Cardiac muscle cell (in vitro differentiated cells and primary cell): ENCODE measurements at places on chromosomes 11 and 22. TPM values are rescaled to one million over a fixed set of nuclear protein-coding genes. Genes with fewer than 3 reads are reported as not detected.
A peak's percentile ranks its signal among the peaks of the same experiment; 100 is the strongest.

DNA sequence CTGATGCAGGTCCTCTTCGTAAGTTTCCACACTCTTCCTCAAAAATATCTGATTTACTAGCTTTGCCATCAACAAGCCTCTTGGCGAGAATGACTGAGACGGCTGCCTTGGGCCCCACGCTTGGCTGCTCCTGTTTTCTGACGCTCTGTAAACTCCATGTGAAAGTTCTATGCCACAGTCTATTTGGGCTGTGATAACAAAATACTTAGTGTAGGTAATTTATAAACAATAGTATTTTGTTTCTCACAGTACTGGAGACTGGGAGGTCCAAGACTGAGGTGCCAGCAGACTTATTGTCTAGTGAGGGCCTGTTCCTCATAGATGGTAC is 123.2 kb upstream of the SORL1-AS1 start:
- no peak for DNase-seq
- H3K4me3 ChIP-seq = no peak overlapping the region
- no peaks in the 10 kb centered on the region for H3K36me3 ChIP-seq
- no peaks in the 10 kb centered on the region for H3K27me3 ChIP-seq
- H3K4me1 ChIP-seq = no peaks in the 10 kb centered on the region

DNA sequence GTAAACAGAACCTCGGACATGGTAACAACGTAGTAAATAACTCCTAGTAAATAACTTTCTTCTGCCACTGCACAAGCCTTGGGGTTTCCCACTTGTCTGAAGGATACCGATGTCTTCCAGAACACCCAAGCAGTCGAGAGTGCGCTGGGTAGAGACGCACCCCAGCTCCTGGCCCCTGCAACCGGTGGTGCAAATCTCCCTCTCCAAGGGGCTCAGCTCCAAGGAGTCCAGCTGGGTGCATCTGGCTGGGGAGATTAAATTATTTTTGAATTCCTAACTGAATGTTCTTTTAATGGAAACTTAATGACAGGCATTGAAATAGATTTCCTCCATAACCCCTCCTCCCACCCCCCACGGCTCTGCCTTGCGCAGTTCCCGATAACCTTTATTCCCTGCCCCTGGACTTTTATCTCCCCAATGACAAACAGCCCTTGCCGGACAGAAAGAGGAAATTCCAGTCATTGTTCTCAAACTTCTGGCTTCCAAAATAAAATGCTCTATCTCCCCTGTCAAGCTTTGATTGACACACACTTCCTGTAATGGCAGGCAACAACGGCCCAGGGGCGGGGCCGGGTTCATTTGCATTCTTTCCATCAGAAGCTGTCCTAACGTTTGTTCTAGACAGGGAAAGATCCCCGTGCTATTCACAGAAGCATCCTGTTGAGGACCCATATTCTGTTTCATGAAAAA is 31.2 kb downstream of the KCNJ1 start:
- no peak overlapping the region for H3K27ac ChIP-seq
- H3K4me1 ChIP-seq = peaks cover 4% of the 10 kb centered on the region
- no peak for DNase-seq
- peaks cover 21% of the 10 kb centered on the region for H3K27me3 ChIP-seq

- H3K4me3 ChIP-seq = no peak overlapping the region
- peaks cover 5% of the 10 kb centered on the region for H3K27me3 ChIP-seq
- no peak overlapping the region for H3K27ac ChIP-seq
- H3K4me1 ChIP-seq = no peaks in the 10 kb centered on the region
- no peak for DNase-seq
These were observed 2.6 kb upstream of the VWCE start for GRCh38 chr11:61297746-61298145.

The PYGM gene
- total RNA-seq = 246 and 281 TPM in 2 replicates

GRCh38 chr11:83574519-83574918 is 288.4 kb upstream of the CCDC90B start:
- no peak overlapping the region for H3K4me3 ChIP-seq
- no peak overlapping the region for H3K27ac ChIP-seq
- no peak for DNase-seq
- no peaks in the 10 kb centered on the region for H3K36me3 ChIP-seq
- H3K4me1 ChIP-seq = no peaks in the 10 kb centered on the region
- H3K27me3 ChIP-seq = no peaks in the 10 kb centered on the region

- H3K4me3 ChIP-seq = peak overlapping the region; percentile 35
- H3K4me1 ChIP-seq = peaks cover 5% of the 10 kb centered on the region
- no peak overlapping the region for H3K27ac ChIP-seq
- peaks cover 3% of the 10 kb centered on the region for H3K36me3 ChIP-seq
These were observed 2.4 kb downstream of the IFITM10 start for GRCh38 chr11:1747753-1748635.

The MMP13 gene
- total RNA-seq = not detected in 2 replicates

DNA sequence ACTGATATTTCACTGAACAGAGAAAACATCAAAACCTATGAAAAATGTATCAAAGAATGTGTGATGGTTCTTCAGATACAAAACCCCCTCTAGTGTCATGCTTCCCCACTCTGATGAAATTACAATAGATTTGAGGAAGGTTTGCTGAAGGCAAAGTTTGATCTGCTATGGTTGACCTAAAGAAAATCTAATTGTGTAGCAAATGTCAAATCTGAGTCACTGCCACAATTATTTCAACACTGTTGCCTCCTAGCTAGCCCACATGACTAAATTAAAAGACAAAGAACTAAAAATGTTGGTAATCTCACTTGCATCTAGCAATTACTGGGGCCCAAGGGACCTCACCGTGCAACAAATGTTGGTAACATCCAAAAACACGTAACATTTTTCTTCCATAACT is 728.0 kb downstream of the DLG2 start:
- peaks cover 26% of the 10 kb centered on the region for H3K4me1 ChIP-seq
- H3K36me3 ChIP-seq = no peaks in the 10 kb centered on the region
- no peaks in the 10 kb centered on the region for H3K27me3 ChIP-seq
- no peak overlapping the region for H3K27ac ChIP-seq
- H3K4me3 ChIP-seq = no peak overlapping the region
- no peak for DNase-seq

GRCh38 chr22:49677495-49677889 is 150.2 kb downstream of the BRD1 start:
- peaks cover 54% of the 10 kb centered on the region for H3K27me3 ChIP-seq
- H3K36me3 ChIP-seq = no peaks in the 10 kb centered on the region
- no peaks in the 10 kb centered on the region for H3K4me1 ChIP-seq
- no peak overlapping the region for H3K4me3 ChIP-seq
- DNase-seq = no peak

The GUCY1A2 gene
- 1.1 and 2.5 TPM in 2 replicates for total RNA-seq

DNA sequence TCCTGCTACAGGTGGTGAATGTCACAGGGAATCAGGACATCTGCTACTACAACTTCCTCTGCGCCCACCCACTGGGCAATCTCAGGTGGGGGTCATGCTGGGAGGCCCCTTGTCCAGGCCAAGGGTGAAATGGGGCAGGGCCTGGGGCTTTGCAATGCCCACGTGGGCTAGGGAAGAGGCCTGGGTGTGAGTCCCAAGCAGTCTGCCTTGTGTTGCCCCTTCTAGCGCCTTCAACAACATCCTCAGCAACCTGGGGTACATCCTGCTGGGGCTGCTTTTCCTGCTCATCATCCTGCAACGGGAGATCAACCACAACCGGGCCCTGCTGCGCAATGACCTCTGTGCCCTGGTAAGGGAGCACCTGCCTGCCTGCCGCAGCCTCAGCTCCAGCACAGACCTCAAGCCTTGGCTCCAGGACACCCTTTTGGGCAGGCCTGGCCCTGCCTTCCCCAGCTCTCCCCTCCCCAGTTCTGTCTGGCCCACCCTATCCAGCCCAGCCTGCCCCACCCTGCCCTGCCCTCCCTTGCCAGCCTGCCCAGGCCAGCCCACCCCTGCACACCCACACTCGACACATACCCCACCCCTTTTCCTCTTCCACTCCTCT is 9.1 kb upstream of the TAGLN start:
- H3K4me1 ChIP-seq = no peaks in the 10 kb centered on the region
- H3K27ac ChIP-seq = no peak overlapping the region
- H3K27me3 ChIP-seq = no peaks in the 10 kb centered on the region
- H3K4me3 ChIP-seq = no peak overlapping the region

DNA sequence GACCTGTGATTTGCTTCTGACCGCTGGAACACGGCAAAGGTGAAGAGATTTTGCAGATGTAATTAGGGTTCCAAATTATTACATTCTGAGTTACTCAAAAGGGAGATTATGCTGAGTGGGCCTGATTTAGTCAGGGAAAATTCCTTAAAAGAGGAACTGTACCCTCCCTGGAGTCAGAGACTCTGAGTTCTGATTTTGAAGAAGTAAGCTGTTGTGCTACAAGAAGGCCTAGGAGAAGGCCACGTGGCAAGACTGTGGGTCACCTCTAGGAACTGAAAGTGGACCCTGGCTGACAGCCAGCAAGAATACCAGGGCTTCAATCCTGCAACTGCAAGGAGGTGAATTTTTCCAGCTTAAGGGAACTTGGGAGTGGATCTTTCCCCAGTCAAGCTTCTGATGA is 45.3 kb downstream of the CHRDL2 start:
- H3K4me3 ChIP-seq = no peak overlapping the region
- H3K27me3 ChIP-seq = peaks cover 15% of the 10 kb centered on the region
- no peaks in the 10 kb centered on the region for H3K4me1 ChIP-seq
- DNase-seq = no peak

The SYT9 gene
- 2.2 and 3.8 TPM in 2 replicates for total RNA-seq

DNA sequence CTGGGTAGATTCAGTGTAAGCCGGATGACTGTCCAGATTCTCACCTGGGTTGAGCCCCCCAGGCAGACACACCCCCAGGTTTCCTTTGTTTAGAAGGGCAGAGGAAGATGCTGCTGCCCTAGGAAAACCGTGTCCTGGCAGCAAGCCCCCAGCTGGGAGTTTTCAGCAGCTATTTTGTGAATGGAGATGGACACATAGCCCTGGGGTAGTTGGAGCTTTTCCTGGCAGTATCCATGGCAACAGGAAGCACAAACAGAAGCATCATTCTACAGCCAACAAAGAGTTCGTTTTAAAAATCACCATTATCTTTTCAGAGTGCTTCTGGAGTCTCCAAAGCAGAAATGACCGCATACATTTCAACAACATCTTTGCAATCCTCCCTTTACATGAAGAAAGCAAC is 245.5 kb downstream of the BRD1 start:
- no peaks in the 10 kb centered on the region for H3K4me1 ChIP-seq
- no peak overlapping the region for H3K4me3 ChIP-seq
- no peaks in the 10 kb centered on the region for H3K36me3 ChIP-seq
- no peak for DNase-seq

DNA sequence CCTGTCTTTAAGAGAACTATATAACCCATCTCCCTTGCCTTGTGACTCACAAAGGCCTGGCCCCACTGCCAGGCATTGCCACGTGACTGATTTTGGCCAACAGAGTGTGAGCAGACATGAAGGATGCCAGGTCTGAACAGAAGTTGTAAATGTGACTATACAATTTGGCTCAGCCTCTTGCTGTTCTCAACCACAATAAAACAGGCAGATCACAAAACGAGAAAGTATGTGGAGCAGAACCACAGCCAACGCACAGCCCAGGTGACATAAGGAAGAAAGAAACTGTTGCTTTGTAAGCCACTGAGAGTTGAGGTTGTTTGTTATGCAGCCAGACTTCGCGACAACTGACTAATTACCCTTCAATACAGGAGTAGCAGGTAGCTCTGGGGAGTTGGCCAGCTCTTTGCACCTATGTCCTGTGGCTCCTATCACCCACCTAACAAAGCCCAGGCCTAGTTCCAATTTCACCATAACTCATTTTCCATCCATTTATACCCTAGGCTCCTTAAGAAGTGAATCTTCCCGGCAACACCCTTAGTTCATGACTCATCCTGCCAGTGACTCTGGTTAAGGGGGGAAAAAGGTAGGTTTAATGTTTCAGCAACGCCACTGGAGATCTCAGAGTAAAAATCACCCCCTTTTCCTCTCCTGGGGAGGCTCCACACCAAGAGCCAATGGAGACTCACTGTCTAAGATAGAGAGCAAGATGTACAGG is 53.7 kb downstream of the GALNT18 start:
- no peak for DNase-seq
- H3K4me1 ChIP-seq = peaks cover 13% of the 10 kb centered on the region
- no peaks in the 10 kb centered on the region for H3K36me3 ChIP-seq
- no peak overlapping the region for H3K4me3 ChIP-seq
- peaks cover 3% of the 10 kb centered on the region for H3K27me3 ChIP-seq

DNA sequence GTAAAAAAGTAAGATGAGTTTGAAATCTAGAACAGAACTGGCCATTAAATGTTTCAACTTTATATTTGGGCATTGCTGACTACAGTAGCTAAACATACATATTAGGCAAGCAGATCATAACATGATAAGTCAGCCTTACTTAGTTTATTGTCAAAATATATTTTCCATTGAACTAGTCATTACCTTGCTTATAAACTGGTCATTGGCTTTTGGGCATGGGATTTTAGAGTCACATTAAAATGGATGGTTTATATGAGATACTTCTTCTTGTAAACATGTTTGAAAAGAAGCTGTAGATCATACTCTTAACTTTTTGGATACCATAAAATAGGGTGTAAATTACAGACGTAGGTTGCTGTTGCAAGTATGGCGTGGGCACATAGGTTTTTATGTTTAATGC is 2.7 kb downstream of the HIPK3 start:
- H3K36me3 ChIP-seq = peaks cover 3% of the 10 kb centered on the region
- no peaks in the 10 kb centered on the region for H3K27me3 ChIP-seq
- peak overlapping the region; percentile 100 for H3K4me3 ChIP-seq
- DNase-seq = no peak
- peaks cover 31% of the 10 kb centered on the region for H3K4me1 ChIP-seq
